Activated CD4-positive, CD25-positive, alpha-beta regulatory T cell (primary cell): ENCODE measurements at places on chromosomes 7 and 10.

- no peak for DNase-seq
These were observed 1.7 kb downstream of the CYP3A4 start for GRCh38 chr7:99782012-99782953.

GRCh38 chr10:63586043-63586442, 64.8 kb downstream of the REEP3 start:
- no peak for DNase-seq

DNA sequence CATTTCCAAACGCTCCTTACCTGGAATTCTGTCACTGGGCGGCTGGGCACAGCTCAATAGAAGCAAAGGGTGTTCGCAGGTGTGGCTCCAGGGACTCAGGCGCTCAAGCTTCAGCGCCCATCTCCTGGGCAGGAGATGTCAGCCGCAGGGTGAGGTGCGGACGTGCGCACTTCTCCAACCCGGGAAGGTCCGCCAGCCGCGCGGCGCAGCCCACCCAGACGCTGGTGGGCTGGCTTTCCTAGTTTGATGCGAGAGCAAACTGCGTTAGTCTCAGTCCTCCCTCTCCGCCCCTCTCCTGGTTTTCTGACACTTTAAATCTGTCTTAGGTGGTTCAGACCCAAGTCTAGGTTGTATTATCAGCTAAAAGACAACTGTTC, 267 bp downstream of the CALCR start:
- DNase-seq = no peak

GRCh38 chr7:85681241-85681640, 494.4 kb upstream of the SEMA3D start:
- no peak for DNase-seq

GRCh38 chr10:119394657-119395279, 147.8 kb downstream of the RGS10 start:
- no peak for DNase-seq

- DNase-seq = no peak
These were observed 62.7 kb downstream of the DKK1 start for GRCh38 chr10:52376694-52377354.

- no peak for DNase-seq
These were observed 130.6 kb upstream of the FAM20C start for GRCh38 chr7:61576-62360.

GRCh38 chr7:4610768-4611467, 71.2 kb upstream of the FOXK1 start:
- peak; percentile 39 for DNase-seq

- no peak for DNase-seq
These were observed 700 bp downstream of the GSAP start for GRCh38 chr7:77415476-77415822.

GRCh38 chr7:129907122-129907736, 45.5 kb downstream of the UBE2H start:
- DNase-seq = no peak

GRCh38 chr7:131097662-131098376, 229.9 kb upstream of the MKLN1 start:
- DNase-seq = no peak

DNA sequence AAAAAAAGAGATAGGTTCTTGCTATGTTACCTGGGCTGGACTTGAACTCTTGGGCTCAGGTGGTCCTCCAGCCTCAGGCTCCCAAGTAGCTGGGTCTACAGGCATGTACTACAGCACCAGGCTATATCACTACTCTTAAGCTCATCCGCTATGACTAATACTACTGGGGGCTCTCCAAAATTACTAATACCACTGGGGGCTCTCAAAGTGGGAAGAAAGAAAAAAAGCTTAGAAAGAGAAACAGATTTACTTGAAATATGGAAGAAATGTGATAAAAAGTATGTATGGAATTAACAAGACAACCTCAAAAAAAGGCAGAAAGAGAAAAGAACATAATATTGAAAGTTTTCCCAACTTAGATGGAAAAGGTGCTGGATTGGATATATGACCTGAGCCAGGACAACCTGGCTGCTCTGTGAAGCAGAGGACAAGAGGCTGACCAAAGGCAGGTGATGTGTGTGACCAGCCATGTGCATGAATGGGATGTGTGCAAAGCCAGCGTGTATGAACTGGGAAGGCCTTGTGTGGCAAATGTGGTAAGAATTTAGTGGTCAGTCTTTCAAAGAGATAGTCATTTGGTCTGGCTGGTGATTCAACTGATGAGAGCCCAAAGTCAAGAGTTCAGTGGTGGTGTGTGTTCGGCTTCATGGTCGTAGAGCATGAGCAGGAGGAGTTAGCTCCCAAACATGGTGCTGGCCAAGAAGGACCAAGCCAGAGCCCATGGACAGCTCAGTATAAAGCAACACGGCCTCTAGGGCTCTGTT, 232.4 kb upstream of the KLF14 start:
- DNase-seq = no peak

DNA sequence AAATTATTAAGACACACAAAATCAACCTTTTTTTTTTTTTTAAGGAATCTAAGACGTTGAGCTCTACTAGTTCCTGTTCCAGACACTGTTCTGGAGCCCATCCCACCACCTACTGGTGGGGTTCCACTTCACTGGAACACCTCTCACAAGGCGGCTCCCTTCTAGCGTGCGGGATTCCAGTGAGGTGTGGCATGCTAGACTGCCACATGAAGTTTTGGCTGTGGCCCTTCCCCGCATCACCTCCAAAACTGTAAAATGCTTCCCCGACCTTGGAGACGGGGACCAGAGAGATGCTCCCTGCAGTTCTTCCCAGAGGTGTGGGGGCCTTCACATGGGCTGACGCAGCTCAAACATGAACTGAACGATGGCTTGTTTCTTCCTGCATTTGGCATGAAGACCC, 12.6 kb downstream of the FAM53B start:
- DNase-seq = no peak

- DNase-seq = no peak
These were observed 94.5 kb downstream of the KMT2C start for GRCh38 chr7:152341039-152341913.

DNA sequence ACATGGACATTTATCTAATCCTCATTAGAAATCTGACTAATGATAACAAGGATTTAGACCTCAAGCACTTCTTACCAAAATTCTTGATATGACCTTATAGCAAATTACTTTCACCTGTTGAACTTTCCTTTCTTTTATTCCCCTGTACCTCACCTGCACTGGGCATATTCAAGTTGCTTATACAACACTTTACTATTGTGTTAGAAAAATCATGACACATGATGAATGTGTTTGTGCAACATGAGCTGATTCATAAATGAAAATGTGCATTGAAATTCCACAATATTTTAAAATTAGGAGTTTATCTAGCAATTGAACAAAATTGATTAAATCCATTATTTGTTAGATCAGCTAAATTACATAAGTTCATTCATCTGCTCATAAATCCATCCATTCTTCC, 160.6 kb downstream of the CFTR start:
- no peak for DNase-seq

DNA sequence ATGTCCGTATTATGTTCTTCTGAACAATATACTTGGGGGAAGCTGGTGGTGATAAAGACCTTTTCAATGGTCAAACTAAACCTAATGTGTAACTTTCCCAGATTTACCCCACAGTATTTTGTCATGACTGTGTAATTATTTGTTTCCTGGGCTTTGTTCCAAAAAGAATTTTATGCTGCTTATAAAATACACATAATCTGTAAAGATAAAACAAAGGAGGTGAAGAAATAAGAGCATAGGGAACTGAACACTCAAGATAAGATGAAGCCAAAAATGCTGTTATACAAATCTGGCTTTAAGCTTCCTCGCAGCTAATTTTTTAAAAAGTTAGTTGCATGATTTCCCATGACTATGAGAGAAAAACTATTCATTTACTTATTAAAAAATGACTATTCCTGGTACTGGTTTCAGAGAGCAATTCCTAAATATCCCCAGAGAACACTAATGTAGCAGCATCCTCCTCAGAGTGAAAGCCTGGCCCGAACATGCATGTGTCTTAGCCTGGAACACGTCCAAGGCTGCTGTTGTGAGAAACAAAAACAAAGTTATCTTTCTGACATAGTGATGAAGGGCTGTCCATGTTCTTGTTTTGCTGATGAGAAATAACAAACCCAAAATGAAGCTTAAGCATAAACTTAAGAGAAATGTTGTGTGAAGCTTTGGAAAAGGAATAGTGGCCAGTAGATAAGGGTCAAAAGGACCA, 33.9 kb downstream of the MALSU1 start:
- no peak for DNase-seq

GRCh38 chr7:10239695-10240345, 733.9 kb upstream of the PHF14 start:
- DNase-seq = no peak

DNA sequence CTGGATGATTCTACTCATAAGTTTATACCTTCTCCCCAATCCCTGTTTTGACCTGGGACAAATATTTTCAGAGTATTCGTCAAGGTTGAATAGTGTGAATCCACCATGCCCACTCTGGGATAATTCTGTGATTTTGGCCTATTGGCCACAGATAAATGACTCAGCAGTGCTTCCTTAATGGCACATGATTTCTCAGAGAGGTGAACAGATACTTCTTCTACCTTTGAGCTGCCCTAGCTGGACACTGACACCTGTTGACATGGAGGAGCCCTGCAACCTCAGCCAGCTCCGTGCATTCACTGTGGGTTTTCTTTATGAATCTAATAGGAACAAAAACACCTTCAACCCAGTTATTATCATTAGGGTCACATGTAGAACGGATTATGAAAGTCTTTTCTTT, 40.9 kb upstream of the HPS1 start:
- no peak for DNase-seq

DNA sequence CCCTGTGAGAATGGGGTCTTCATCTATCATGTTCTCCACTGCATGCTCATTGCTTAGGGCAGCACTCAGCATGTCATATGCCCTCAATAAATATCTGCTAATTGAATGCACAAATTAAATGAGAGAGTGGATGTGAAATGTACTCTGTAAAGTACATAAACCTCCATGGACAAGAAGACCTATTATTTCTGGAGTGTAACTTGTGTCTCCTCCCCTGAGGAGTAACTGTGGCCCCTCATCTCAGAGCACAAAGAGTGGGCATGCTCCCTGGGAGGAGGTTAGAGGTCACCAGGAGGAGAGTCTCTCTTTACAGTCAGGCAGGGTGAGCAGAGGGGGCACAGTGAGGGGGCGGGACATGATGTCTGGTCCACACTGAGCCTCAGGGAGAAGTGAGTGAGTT, 313.6 kb upstream of the PODXL start:
- no peak for DNase-seq

- no peak for DNase-seq
These were observed 24.0 kb upstream of the NANOS1 start for GRCh38 chr10:119005362-119006043.

DNA sequence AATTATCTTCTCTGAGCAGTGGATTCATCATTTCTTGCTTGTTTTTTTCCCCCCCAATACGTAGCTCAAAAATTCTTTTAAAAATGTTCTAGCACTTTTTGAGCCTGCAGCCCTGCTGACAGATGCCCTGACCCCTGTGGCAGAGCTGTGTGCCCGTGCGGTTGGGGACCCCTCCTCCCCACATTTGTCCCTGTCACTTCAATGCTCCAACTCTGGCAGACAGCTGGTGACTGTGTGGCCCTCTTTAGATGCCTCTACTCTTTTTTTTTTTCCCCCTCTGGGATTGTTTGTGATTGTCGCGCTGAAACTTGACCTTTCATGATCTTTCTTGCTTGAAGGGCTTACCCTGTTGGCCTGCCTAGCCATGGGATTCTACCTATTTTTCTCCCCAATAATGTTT, 214.1 kb downstream of the TMEM178B start:
- no peak for DNase-seq

- no peak for DNase-seq
These were observed 3.0 kb downstream of the SLC12A9 start for GRCh38 chr7:100855515-100855914.

DNA sequence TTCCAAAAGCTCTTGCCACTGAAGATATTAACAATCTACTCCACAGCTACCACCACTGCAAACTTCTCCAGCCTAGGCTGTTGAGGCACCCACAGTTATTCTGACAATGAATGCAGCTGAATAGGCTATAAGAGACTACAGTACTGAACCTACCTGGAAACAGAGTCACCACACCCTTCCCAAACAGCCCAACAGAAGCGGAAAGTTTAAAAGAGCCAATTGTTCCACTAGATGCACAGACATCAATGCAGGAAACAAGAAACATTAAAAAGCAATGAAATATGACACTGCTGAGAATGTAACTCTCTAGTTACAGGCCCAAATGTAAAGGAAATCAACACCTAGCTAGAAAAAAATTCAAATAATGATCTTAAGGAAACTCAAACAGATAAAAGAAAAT, 64.5 kb upstream of the PLA2G12B start:
- DNase-seq = no peak
